ENCODE measurements at places on chromosomes 5 and 9.

DNA sequence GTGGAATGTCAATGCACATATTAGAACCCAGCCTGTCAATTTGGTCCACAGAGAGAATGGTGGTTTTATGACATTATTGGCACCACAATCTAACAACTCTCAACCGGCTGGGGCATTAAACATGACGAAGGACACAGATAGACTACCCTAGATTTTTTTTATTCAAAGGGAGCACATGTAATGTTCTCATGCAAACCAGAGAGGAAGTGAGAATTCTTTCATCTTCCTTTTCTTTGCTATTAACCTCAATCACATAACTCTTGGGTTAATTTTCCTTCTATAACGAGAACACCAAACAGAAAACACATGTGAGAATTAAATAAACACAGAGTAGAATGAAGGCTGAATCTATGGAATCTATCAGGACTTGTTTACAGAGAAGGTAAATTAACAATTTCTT lies 94.9 kb upstream of the TNC start:
- no peak for DNase-seq

- no peak for DNase-seq
Measured at GRCh38 chr5:53100606-53101005, 9.0 kb downstream of the MOCS2 start.

GRCh38 chr9:7169717-7170389 lies 412.1 kb downstream of the KDM4C start:
- no peak for DNase-seq

GRCh38 chr5:157285310-157286035 lies 19.6 kb downstream of the CYFIP2 start:
- no peak for DNase-seq

- no peak for DNase-seq
Measured at GRCh38 chr5:41087461-41087860, 16.3 kb upstream of the MROH2B start.

- no peak for DNase-seq
Measured at GRCh38 chr5:5826911-5827310, 404.4 kb downstream of the ICE1 start.

GRCh38 chr9:125284855-125285254 lies 23.2 kb downstream of the GAPVD1 start:
- DNase-seq, result no peak

GRCh38 chr5:172245046-172245445 lies 38.5 kb downstream of the UBTD2 start:
- DNase-seq, result no peak

DNA sequence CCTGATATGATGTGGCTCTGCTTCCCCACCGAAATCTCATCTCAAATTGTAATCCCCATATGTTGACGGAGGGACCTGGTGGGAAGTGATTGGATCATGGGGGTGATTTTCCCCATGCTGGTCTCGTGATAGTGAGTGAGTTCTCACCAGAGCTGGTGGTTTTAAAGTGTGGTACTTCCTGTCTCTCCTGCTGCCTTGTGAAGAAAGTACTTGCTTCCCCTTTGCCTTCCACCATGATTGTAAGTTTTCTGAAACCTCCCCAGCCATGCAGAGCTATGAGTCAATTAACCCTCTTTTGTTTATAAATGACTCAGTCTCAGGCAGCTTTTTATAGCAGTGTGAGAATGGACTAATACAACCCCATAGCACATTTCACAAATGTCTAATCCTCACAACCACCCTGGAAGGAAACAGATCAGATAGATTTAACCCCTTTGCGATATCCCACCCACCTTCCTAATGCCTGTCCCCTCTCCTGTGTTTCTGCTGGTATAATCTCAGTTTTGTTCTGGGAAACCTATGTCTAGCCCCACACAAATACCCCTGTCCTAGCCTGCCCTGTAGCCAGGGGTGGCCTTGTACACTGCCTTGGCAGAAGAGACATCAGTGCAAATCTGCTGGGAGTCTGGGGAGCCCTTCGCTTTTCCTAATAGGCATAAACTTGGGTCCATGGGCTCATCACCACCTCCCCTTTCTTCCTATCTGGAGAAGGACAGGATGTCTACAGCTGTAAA lies 157.0 kb upstream of the RAI14 start:
- no peak for DNase-seq

- no peak for DNase-seq
Measured at GRCh38 chr9:135901031-135901758, 6.2 kb downstream of the CAMSAP1 start.

GRCh38 chr5:130550562-130550928 lies 614.5 kb downstream of the HINT1 start:
- DNase-seq, result no peak

DNA sequence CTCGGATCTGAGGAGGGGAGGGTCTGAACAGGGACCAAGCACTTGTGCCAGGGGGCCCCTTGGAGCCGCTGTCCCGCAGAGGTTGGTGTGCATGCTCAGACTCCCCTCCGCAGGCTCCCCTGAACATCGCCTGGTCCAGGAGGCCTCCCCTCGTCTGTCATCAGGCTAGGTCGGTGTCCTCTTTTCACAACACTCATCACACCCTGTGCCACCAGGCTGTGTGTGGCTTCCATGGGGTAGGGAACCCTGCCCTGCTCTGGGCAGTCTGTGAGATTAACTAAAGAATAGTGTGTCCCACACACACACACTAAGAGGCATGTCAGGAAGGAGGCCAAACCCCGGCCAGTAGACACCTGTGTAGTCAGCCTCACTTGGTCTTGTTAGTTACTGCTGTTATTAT lies 119.3 kb downstream of the C5orf15 start:
- no peak for DNase-seq

DNA sequence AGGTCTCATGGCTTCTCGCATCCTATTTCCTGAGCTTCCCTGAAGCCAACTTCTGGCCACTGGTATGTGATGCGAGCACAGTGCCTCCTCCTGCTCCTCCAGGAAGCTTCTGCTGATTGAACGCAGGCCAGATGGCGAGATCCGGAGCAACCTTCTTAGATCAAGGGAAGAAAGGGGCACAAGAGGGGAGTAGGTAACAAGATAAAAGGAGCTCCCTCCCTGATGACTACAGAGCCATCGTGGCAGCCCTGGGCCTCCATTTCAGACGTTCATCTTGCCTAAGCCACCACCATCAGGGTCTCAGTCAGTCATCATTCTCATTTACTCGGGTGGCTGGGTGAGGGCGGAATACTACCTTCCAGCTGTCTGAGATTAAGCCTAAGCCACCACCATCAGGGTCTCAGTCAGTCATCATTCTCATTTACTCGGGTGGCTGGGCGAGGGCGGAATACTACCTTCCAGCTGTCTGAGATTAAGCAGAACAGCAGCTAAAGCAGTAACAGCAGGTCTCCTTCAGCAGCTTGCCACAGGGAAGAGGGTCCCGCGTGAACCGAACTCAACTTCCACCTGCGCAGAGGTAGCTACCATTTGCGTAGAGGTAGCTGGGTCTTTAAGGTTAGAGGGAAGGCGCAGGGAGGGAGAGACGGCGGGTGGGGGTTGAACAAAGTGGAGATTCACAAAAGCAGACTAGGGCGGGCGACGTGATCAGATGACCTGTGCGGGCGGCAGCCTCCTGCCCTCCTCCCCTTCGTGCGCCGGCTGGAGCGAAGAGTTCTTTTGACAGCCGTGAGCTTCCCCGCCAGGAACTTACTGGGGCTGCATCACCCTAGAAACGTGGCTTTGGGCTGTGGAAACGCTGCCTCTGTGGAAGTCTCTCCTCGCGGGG lies 27.9 kb upstream of the MGAT1 start:
- DNase-seq, result peak; percentile 46

DNA sequence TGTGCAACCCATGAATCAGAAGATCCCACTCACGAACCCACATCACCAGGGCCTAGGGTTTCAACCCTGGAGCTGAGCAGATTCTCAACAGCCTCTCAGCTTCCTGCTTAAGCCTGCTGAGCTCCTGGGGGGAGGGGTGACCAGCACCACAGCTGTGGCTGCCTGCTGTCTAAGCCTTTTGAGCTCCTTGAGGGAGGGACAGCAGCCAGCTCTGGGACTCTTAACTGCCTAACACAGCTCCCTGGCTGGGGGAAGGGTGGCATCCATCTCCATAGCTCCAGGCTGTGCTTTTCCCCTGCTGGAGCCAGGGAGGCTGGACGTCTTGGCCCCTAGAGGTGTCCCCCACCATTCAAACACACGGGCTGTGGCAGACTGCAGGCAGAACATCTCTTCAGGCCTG lies 250.3 kb downstream of the DMAC1 start:
- no peak for DNase-seq

DNA sequence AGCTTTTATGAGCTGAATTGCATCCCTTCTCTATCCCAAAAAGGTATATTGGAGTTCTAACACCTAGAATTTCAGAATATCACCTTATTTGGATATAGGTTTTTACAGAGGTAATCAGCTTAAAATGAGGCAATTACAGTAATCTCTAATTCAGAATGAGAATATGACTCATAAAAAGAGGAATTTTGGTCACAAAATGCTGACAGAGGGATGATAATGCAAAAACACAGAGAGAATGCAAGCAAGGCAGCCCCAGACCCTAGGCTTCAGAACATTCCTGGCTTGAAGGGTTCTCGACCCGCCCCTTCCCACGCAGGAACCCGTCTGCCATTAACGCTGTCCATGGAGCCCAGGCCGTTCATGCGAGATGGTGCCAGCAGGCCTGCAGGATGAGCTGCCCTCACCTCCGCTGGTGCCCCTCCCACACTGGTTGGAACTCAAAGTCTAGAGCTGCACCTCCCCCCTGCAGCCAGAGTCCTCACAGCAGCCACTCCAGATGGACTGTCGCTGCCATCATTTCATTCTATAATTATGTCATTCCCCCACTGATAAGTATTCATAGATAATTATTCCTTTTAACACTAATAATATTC lies 1173.4 kb upstream of the ACO1 start:
- no peak for DNase-seq

DNA sequence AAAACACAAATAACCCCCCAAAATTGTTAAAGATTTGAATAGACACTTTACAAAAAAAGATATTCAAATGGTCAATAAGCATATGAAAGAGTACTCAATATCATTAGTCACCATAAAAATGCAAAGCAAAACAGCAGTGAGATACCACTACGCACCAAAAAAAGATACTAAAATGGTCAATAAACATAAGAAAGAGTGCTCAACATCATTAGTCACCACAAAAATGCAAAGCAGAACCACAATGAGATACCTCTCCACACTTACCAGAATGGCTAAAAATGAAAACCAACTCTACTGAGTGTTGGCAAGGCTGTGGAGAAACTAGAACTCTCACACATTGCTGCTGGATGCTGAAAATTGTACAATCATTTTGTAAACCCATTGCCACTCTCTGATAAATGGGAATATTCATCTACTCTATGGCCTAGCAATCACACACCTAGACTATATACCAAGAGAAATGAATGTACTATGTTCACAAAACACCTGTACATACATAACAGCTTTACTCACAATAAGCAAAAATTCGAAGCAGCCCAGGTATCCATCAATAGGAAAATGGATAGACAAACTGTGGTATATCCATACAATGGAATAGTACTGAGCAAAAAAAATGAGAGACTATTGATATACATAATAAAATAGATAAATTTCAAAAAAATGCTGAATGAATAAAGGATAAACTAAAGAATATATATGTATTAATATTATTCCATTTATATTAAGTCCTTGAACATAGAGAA lies 205.0 kb upstream of the DAPK1 start:
- DNase-seq, result no peak

- no peak for DNase-seq
Measured at GRCh38 chr9:27471789-27472188, 52.3 kb upstream of the IFNK start.

All from NCI-H748 treated with DMSO at 0.1 percent for 48 hours (cell line).